ENCODE measurements at places on chromosomes 16 and 17.

GRCh38 chr16:81409016-81409556 lies 35.5 kb upstream of the CMIP start:
- DNase-seq: no peak

DNA sequence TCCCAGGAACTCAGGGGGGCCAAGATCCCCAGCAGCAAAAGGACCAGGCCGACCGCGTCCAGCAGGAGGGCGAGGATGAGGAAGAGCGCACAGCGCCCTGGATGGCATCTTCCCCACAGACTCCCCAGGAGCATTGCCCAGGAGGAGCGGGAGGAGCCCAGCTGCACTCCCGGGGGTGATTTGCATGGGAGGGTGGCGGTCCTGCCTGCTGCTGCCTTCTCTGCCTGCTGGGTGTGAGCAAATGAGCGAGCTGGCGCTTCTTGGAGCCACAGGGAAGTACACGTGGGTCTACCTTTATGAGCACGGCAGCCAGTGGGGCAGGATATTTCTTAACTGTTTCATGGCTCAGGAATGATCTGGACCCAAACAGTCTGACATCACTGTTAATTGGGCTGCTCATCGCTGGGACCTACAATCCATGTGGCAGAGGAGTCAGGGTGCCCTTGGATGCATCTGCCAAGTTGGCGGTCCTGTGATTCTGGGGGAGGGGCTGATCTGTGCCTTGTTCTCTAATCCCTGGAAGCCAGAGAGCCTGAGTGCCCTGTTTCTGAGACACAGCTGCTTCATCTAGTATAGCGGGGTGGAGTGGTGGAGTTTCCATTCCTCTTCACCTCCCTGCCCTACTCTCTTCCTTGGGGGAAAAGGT lies at the start of gene TMEM238L:
TSS of gene TMEM238L (minus strand) at position 270 of the 646 bp plus-strand sequence. CDS start at position 134, 136 bp downstream.
- DNase-seq: no peak

GRCh38 chr17:2137342-2138098 lies 82.6 kb downstream of the HIC1 start:
- no peak for DNase-seq

- DNase-seq: no peak
These were observed 78.0 kb downstream of the MGAT5B start for GRCh38 chr17:76946111-76946771.

DNA sequence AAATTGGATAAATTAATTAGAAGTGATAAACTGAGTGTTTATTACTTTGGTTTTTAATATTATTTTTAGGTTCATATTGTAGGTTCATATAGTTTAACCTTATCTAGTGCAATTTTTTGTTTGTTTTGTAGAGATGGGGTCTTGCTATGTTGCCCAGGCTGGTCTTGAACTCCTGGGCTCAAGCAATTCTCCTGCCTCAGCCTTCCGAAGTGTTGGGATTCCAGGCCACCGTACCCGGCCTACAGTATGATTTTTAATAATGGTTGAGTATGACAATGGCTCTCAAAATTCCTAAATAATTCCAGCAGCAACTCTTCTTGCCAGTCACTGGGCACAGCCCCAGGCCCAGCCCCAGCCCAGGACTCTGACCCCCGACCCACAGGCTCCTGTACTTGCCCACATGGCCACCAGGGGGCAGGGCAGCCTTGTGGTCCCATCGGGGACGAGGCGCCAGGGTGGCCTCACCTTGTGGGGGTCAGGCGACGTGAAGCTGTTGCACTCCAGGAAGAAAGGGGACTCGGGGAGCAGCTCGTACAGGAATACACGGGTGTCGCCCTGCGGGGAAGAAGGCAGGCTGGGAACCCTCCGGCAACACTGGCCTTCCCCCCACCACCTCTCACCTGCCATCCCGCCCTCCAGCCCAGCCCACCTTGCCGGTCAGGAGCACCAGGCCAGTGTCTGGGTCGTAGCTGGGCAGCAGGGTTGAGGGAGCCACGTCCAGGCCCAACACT lies 7.9 kb upstream of the PAM16 start:
- DNase-seq: peak; percentile 90

GRCh38 chr16:9176547-9177418 lies 85.3 kb downstream of the HAPSTR1 start:
- DNase-seq: no peak

- DNase-seq: no peak
These were observed 116.3 kb downstream of the IRX5 start for GRCh38 chr16:55046916-55047315.

DNA sequence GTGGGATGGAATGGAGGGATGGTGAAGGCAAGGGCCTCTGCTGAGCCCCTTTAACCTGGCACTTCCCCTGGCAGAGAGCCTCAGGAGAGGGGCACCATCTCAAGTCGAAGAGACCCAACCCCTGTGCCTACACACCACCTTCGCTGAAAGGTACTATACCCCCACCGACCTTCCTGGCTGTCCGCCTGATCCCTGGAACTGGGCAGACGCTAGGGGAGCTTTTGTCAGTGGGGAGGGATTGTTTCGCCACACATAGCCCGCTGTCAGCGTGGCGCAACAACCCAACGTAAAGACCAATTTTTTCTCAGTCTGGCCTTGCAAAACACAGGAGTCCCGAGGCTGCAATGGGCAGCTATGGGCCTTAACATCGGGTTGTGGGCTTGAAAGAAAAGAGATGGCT lies 3.1 kb downstream of the PPP1R1B start:
- DNase-seq: no peak

DNA sequence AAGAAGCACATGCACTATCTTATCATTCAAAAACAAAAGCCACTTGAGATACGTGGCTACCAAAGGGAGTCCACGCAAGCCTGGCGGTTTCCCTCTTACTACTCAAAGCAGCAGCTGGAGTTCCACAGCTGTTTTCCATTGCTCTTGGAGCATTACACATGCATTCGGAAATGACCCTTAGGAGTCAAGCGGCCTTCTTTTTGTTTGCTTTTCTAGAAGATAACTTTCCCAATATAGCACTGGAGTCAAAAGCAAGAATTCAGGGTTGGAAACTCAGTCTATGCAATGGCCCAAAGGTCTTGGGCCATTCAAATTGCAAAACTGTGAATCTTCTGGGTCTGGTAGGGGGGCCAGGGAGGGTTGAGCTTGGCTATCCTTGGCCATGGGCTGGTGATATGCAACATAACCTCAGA lies 97.8 kb upstream of the MAF start:
- no peak for DNase-seq

DNA sequence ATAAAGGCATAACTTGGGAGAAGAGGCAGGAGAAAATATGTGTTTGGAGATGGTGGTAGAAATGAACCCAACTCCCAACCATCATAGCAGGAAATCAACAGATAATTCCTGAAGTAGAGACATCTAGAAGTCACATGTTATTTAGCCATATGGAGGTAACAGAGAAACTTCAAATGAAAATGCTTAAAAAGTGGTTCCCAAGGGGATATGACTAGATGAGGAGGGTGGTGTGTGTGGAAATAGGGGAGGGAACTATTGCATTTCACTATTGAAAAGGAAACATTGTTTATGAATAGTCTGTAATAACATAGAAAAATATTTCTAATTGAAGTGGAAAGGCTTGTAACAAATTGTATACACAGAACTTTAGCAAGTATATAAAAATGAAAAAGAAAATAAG lies 412.0 kb downstream of the SHISA9 start:
- no peak for DNase-seq

GRCh38 chr16:27759967-27760788 lies 210.2 kb downstream of the KATNIP start:
- no peak for DNase-seq

- DNase-seq: no peak
These were observed 33.4 kb downstream of the PSME3IP1 start for GRCh38 chr16:57152096-57153093.

DNA sequence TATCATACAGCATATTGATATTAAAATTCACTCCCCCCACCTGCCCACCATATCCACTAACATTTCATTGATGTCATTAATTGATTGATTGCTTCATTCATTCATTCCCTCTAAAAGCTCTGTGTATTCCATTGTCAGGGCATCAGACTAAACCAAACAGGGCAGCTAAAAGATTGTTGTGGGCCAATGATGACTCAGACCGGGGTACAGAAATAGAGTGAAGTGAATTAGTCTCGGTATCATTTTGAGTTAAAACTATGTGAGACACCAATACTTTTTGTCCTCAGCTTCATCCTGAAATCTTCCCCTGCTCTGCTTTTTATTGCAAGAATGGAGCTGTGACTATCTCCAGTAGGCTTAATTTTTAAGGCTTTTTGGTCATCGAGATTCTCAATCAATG lies 868.3 kb downstream of the CDH11 start:
- DNase-seq: no peak

GRCh38 chr17:75679706-75680211 lies 12.6 kb downstream of the SAP30BP start:
- no peak for DNase-seq

DNA sequence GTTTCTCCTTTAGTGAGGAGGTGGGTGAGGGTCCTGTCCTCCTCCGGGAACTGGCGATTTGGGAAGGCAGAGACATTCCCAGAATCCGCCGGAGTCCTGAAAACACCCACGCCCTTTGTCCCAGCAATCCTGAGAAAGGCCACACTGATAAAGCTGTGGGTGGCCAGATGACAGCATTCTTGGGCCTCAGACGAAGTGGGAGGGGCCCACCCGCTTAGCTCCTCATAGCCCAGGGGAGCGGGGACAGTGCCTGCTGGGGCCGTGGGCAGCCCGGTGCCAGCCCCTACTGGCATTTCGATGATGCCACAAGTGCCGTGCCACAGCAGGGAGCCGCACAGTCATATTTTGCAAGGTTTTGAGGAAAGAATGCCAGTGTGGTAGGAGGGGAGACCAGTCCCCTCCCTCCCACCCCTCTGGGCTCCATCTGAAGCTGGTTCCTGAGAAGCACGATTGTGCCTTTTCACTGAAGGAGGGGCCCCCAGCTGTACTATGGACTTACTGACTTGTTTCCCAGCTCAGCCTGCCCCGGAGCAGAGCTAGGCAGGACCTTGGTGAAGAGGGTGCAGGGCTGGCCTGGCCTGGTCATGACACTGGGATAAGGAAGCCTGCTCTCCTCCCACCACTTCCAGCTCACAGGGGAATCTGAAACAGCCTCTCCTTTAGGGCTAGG lies 20.9 kb upstream of the MPRIP start:
- DNase-seq: no peak

DNA sequence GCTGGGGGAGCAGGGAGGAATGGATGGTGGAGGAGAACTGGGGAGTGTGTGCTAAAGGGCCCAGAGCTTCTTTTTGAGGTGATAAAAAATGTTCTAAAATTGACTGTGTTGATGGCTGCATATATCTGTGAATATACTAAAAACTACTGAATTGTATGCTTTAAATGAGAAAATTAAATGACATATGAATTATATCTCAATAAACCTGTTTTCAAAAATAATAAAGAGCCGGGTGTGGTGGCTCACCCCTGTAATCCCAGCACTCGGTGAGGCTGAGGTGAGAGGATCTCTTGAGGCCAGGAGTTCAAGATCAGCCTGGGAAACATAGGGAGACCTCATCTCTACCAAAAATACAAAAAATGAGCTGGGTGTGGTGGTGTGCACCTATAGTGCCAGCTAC lies 16.8 kb downstream of the SRL start:
- no peak for DNase-seq

GRCh38 chr17:60161598-60162330 lies 12.0 kb downstream of the CA4 start:
- DNase-seq: no peak

DNA sequence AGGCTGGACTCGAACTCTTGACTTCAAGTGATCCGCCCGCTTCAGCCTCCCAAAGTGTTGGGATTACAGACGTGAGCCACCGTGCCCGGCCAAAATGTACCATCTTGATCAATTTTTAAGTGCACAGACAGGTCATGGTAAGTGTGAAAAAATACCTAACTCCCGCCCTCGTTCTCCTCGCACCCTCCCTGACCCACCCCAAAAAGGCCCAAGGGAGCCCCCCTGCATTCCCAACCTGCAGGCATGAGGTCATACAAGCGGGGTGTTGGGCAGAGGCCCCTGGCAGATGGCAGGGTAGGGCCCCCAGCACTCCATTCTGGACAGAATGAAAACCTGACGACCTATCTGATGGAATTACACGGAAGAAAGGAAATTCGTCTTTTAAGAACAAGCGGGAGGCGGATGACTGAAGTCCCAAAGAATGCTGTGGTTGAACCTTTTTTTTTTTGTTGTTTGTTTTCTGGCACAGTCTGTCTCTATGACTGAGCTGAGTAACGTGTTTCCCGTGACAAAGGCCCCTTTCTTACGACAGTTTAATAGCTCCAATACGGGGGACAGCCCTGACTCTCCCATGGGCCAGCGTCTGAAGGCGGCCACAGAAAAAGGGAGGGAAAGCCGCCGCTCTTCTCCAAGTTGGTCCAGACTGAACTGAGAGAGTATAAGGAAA lies 376.4 kb downstream of the SLC39A11 start:
- DNase-seq: no peak

DNA sequence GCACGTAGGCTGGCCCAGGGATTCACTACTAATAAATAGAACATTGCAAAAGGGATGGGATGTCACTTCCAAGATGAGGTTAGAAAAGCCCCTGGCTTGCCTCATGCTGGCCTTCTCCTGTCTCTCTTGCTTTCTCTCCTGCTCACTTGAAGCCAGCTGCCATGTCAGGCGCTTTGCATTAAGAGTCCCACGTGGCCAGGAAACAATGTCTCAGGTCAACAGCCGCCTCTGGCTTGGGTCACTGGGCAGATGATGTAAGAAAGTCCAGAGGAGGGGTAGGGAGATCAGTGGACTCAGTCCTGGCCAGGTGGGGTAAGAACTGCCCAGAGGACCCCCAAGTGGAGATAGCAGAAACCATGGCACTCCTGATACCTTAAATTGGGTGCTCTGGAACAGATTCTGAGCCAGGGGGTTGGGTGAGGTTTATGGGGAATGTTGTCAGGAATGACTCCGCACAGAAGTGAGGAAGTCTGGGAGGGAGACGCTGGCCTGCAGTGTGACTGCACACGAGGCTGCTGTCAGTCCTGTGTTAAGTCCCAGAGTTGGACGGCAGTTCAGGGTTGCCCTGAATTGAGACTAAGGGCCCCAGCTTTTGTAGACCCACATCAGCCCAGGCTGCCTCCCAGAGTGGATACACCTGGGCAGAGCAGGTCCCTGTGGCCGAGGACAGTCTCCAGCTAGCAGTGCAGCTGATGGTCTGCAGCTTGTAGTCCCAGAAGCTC lies 17.7 kb downstream of the C16orf82 start:
- DNase-seq: no peak

- no peak for DNase-seq
These were observed 50.1 kb upstream of the TRAP1 start for GRCh38 chr16:3767333-3767986.

GRCh38 chr16:47043200-47043599 lies 69.7 kb upstream of the DNAJA2 start:
- DNase-seq: no peak

DNA sequence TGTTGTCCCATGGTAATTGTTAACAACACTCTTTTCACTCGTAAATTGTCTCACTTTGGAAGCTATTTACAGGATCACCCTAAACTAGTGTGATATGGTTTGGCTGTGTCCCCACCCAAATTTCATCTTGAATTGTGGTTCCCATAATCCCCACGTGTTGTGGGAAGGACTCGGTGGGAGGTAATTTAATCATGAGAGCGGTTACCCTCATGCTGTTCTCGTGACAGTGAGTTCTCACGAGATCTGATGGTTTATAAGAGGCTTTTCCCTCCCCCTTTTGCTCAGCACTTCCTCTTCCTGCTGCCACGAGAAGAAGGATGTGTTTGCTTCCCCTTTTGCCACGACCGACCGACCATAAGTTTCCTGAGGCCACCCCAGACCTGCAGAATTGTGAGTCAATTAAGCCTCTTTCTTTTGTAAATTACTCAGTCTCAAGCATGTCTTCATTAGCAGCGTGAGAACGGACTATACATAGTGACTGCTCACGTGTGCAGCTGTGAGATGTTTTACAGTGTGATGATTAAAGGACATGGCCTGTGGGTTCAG lies 34.4 kb downstream of the DNAH3 start:
- DNase-seq: no peak

Measured in activated CD4-positive, alpha-beta T cell treated with anti-CD3 and anti-CD28 coated beads, Interleukin-2, amount 10 ng/mL, durations not matched to agents 24 days and 14 days (primary cell).